OCI-LY7 (cell line): ENCODE measurements at places on chromosomes 2 and 18. TPM values are rescaled to one million over a fixed set of nuclear protein-coding genes. Genes with fewer than 3 reads are reported as not detected.

GRCh38 chr2:215760557-215760956 is 252.8 kb downstream of the MREG start:
- no peak for DNase-seq

- DNase-seq: no peak
These were observed at the start of gene OBSL1 for GRCh38 chr2:219571311-219572236. Gene OBSL1 (minus strand): TSS chr2:219571539. CDS start chr2:219571232, 307 bp downstream.

DNA sequence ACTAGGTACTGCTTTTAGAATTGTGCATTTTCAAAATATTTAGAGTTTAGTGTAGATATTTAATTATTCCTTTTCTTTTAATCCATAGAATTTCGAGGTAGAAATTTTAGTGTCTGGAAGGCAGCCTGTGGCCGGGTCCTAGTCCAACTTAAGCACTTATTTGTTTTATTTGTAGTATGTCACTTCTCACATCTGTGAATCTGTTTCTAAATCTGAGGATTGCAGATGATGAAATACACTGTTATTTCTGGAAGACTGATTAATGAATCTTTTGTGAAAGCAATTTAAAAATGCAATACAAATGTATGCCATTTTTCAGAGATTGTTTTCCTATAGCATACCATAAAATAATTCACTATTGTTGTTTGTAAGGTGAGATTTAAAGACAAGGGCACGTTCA is 483.9 kb upstream of the TRIB2 start:
- no peak for DNase-seq

- no peak for DNase-seq
These were observed 70.7 kb downstream of the TBC1D8 start for GRCh38 chr2:101080211-101081068.

DNA sequence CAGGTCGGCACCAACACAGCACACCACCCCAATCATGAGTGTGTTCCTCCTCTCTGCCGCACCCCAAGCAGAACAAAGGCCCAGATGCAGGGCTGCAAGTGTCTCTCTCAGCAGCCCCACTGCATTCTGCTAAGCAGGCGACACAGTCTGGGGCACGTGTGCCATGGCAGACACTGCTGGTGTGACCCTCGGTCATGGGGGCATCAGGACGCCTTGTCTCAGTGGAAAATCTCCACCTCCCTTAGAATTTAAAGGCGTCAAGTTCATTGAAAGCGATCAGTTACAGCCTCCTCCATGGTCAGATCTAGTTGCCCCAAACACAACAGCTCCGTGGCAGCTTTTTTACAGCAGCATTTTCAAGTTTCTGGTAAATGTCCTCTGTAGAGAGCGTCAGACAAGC is 57.2 kb downstream of the ADNP2 start:
- DNase-seq: no peak

DNA sequence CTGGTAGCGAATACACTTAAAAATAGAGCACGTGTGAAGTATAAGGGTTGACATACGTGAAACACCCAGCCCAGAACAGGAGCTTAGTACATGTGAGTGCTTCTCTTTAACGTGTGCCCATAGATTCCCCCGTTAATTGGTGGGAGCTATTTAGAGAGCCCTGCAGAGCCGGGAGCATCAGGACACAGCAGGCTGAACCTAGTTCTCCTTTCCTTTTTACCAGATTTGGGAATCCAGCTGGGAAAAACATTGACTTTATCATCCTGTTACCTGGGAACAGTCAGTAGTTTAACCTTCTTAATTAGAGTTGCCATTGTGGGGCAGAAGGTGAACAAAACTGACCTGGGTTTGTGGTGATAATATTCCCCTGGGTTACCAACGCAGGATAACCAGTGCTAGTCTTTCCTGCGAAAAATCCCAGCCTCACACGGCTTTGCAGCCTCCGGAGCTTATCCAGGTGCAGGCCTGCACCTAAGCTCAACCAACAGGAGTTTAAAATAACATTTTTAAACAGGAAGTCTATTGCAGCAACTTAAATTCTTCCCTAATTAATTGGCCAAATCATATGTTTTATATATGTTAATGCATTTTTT is 78.1 kb upstream of the SPTBN1 start:
- DNase-seq: no peak

GRCh38 chr2:191401287-191401686 is 156.1 kb downstream of the MYO1B start:
- DNase-seq: no peak

GRCh38 chr2:26805241-26805676 is 19.4 kb downstream of the CENPA start:
- no peak for DNase-seq

NT5DC4 gene
- total RNA-seq: not detected in 2 replicates
